ENCODE measurements at places on chromosomes 5 and 9.

DNA sequence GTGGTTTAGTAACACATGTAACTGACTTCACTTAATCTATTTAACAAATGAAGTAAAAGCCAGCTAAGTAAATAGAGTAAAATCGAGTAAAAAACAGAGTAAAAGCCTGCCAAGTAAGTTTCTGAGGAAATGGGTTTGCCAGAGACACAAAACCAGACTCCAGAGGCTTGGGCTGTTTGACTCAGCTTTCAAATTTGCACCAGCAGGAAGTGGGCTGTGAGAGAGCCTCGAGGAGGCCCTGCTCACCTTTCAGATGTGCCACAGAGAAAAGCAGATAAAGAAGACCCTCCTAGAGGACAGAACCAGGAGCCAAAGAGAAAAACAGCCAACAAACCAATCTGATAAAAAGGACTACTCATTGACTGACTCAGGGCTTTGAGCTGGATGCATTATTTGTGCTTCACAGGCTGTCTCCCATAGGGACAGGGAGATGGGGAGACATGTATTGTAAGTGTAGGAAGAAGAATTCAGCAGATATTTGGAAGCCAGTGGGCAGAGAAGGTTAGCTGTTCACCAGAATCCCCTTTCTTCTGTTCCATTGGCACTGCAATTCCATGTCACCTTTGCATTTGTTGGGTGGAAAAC lies 14.4 kb upstream of the AMACR start:
- DNase-seq, result no peak

- DNase-seq, result peak; percentile 2
Observed at GRCh38 chr5:174793684-174794328, 69.4 kb downstream of the MSX2 start.

DNA sequence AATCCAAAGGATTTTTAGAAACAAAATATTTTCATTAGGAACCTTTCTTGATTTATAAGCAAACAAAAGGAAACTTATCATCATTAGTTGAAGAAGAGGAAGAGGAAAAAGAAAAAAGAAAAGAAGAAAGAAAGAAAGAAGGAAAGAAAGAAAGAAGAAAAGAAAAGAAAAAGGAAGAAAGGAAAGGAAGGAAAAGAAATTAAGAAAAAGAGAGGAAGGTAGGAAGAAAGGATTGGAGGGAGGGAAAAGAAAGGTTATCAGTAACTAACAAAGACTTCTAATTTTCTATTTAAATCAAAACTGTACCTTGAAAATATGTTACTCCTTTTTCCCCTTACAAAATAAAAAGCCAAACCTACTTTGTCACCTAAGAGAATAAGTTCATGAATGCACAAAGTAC lies 10.0 kb downstream of the EBF1 start:
- DNase-seq, result no peak

- DNase-seq, result no peak
Observed at GRCh38 chr9:28976684-28977083, 1403.4 kb upstream of the C9orf72 start.

DNA sequence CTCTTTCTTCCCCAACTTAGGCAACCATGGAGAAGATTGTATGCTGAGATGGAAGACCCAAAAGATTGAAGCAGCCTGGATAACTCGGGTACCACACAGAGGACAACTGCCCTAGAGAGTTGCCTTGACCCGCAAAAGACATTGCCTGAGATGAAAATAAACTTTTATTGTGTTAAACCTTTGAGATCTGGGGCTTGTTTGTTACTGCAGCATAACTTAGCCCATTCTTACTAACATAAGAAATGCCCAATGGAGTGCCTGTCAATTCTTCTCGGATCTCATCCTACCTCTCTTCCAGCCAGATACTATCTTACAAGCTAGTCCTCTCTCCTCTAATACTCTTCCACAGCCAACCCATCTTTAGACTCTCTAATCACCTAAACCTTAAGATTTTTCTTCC lies 76.8 kb downstream of the GCNT4 start:
- DNase-seq, result no peak

- DNase-seq, result no peak
Observed at GRCh38 chr9:128920381-128921058, at the start of gene PHYHD1. PHYHD1 (plus strand) TSS chr9:128920982; CDS start chr9:128922324, 1,342 bp downstream.

GRCh38 chr5:376799-377325 lies 55.3 kb downstream of the AHRR start:
- no peak for DNase-seq

DNA sequence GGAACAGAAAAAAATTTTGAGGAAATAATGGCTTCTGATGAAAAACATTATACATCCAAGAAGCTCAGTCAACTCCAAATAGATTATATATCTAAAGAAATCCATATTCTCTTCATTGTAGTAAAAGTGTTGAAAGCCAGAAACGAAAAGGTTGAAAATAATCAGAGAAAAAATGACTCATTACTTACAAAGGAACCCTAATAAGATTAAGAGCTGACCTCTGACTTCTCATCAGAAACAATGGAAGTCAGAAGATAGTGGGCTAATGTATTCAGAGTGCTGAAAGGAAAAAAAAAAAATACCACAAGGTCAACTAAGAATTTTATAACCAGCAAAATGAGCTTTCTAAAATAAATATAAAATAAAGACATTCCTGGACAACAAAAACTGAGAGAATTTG lies 60.0 kb downstream of the HSD17B4 start:
- no peak for DNase-seq

GRCh38 chr9:19720377-19720776 lies 68.5 kb downstream of the SLC24A2 start:
- DNase-seq, result peak; percentile 54

GRCh38 chr5:124736082-124736804 lies 10.2 kb downstream of the ZNF608 start:
- no peak for DNase-seq

DNA sequence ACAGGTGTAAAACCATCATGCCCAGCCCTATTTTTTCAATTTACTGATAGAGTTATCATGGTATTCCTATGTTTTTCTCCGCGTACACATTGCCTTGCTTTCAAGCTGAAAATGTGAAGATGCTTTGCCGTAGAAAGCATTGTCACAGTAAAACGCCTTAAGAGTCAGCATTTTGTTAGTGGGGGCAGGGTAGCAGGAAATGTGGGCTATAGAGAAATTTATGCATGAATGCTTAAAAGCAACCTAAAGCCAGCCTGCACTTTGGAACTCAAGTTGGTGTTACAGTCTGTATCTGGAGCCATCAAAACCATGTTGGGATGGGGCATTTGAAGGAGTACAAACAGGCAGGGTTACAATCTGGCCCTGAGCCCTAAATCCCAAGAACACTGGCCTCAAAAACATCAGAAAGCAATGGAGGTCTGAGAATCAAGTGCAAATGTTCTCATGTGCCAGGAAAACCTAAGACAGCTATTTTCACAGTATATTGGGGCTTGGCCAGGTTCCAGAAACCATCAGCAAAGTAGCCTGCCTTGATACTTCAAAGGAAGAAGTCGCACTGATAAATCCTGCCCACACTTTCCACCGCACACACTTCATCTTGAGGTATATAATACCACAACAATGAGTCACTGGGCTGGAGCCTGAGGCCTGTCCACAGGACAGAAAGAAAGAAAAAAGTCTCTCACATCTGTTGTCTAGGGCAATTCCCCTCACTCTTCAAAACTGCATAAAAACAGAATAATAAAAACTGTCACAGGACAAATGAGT lies 313.8 kb downstream of the ENC1 start:
- DNase-seq, result peak; percentile 87

GRCh38 chr5:180294411-180294810 lies 2.5 kb upstream of the MAPK9 start:
- DNase-seq, result no peak

GRCh38 chr5:45508135-45508534 lies 188.0 kb downstream of the HCN1 start:
- DNase-seq, result no peak

DNA sequence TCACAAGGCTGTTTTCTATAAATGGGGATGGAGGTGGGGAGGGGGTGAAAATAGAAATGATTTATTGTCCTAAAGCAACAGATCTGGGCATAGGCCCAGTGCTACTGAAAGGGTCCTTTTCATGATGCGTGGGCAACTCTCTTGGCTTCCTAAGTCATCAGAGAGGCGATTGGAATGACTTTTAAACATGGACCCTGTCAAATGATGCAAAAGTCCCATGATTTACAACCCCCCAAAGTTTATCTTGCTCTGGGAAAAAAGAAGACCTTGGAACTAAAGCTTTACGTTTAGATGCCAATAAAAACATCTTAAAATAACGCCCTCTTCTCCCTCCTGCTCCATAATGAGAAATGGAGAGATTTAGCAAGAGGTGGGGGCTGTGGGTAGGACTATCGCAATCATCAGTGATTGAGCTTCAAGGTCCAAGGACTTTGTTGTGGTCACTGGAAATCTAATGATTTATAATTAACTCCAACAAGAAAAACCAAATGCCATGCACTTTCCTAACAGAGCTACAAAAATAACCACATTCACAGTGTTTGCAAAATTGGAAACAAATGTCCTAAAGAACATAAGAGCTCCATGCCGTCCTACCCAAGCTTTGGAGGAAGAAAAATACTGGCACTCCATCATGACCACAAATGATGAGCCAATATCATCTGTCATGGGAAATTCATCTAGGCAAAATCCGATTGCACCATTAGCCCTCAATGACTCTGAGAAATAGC lies 167.5 kb upstream of the CLINT1 start:
- no peak for DNase-seq

- DNase-seq, result no peak
Observed at GRCh38 chr9:567128-567746, 274.3 kb upstream of the DMRT1 start.

DNA sequence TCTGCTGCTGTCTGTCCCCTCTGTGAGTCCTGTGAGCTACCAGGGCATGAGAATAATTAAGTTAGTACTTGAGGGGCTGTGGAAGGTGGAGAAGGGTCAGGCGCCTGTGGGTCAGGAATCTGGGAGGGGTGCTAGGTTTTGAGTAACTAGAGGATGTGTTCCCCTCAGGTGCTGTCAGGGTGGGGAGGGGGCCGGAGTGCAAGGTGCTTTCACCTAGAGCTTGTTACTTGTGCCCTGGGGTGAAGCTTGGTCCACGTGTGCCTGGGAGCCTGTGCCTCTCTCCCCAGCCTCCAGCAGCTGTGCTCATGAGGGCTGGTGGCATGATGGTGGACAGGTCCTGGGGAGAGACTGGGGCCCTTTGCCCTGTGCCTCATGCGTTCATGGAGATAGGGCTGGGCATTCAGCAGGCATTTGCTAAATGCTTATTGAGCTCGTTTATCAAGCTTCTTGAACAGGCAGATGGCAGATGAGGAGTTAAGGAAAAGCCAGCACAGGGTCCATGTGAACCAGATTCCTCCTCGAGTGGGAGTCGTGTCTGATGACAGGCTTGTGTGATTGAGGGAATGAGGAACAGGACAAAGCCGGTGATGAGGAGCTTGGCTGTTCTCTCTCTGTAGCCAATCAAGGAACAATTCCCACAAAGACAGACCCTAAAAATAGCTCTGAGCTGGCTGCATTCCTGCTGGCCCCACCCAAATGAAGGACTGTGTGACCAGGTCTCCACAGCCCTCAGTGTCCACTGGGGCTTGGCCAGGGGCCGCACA lies 40.9 kb downstream of the CACNA1B start:
- no peak for DNase-seq

- DNase-seq, result no peak
Observed at GRCh38 chr9:122900791-122901190, 4.4 kb downstream of the RC3H2 start.

DNA sequence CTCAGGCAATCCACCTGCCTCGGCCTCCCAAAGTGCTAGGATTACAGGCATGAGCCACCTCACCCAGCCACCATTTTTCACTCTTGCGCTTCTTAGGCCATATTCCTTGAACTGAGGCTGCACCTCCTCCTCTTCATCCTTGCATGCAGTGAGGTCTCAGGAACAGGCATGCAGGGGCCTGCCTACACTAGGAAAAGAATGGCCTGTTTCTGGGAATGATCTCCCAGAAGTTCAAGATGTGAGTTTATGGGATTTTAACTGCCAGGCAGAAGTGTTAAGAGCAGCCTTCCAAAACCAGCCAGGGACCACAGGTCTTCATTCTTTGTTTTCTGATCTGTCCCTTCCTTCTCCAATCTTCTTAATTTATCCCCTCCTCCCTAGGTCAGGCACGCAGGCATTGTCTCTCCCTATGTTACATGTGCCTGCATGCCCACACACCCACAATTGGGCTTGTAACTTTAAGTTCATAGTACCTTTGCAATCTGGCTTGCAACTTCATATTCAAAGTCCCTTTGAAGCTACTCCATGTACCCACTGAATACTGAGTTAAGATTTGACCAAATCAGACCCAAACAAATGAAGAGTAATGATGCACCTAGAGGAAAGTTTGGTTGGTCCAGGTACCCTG lies 10.5 kb upstream of the HSPA4 start:
- no peak for DNase-seq

Data from ACHN (cell line).